SK-N-SH (cell line): ENCODE measurements at places on chromosomes 7 and 10. TPM values are rescaled to one million over a fixed set of nuclear protein-coding genes. Genes with fewer than 3 reads are reported as not detected.
A peak's percentile ranks its signal among the peaks of the same experiment; 100 is the strongest.

DNA sequence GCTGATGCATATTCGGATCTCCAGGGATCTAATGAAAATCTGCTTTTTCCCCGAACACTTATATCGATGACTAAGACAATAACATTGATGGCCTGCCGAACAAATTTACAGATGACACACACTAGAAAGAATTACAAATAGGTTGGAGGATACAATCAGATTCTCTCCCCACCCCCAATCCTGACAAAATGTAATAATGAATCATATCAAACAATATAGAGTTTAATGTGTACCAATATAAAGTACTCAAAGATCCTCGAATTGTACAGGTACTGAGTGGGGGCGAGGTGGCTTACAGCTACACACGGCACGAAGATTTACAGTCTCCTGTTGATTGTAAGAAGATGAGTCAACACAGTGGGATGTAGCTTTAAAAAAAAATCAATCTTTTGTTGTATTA, 182.7 kb upstream of the MKLN1 start:
- no peaks in the 10 kb centered on the region for H3K27me3 ChIP-seq
- H3K27ac ChIP-seq = no peak overlapping the region
- no peak overlapping the region for H3K4me3 ChIP-seq
- no peaks in the 10 kb centered on the region for H3K4me1 ChIP-seq

GRCh38 chr7:111113263-111114017, 22.5 kb downstream of the LRRN3 start:
- no peak for DNase-seq
- peaks cover 27% of the 10 kb centered on the region for H3K4me1 ChIP-seq
- peak overlapping the region; percentile 67; the same call in 1 of the 2 replicates for H3K27ac ChIP-seq
- H3K27me3 ChIP-seq = no peaks in the 10 kb centered on the region
- H3K4me3 ChIP-seq = no peak overlapping the region

DNA sequence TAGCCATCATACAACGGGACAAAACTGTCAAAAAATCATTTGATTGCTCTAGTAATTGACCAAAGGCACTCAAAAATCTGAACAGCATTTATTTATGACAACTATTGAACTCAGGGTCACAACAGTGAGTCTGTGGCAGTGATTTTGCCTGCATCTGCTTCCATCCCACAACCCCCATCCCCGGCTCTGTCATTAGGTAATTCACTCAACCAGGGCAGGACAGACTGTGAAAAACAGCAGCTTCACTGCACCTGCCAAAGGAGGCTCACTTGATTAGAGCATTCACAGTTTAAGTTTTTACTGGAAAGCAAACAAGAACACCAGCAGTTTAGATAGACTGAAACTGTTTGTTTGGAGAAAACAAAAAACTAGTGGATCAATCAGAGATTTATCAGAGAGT, 22.2 kb downstream of the NRCAM start:
- no peak for DNase-seq
- H3K27me3 ChIP-seq = no peaks in the 10 kb centered on the region; the same call in 1 of the 2 replicates
- H3K27ac ChIP-seq = no peak overlapping the region
- H3K4me3 ChIP-seq = no peak overlapping the region

DNA sequence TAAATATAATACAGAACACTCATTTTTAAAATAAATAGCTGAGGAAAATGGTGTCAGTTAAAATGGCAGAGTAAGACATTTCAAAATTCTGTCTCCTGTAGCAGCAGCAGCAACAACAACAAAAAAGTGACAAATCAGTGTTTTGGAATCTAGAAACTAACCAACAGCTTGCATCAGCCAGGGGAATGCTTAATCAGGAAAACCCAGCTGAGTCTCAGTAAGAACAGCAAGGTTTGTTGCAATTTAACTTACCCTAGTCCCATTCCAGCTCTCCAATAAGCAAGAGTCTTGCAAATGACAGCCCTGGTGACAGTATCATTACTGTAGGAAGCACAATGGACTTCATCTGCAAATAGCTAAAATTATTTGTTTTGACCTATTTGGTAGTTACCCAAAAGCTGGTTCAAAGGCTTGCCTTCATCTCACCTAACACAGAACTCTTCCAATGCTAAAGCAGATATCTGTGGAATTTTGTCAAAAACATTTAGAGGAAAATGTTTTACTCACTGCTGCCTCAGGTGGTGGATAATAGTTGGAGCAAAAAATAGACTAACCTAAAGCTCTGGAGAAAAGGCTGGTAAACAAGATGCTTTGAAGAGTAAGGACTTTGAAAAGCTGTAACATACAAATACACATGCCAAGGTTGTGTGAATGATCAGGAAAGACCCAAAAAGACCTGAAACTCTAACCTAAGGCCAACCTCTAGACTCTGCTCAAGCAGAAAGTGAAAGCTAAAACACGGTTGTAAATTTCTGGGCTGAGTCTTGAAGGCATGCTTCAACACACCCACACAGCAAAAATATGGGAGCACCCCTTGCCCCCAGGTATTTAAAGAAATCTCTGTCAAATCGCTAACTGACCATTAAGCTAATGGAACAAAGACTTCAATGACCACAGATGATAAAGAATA, 9.9 kb upstream of the ARHGAP22 start:
- no peak overlapping the region for H3K4me3 ChIP-seq
- peaks cover 13% of the 10 kb centered on the region for H3K36me3 ChIP-seq
- H3K27ac ChIP-seq = no peak overlapping the region
- no peaks in the 10 kb centered on the region for H3K27me3 ChIP-seq
- DNase-seq = no peak

DNA sequence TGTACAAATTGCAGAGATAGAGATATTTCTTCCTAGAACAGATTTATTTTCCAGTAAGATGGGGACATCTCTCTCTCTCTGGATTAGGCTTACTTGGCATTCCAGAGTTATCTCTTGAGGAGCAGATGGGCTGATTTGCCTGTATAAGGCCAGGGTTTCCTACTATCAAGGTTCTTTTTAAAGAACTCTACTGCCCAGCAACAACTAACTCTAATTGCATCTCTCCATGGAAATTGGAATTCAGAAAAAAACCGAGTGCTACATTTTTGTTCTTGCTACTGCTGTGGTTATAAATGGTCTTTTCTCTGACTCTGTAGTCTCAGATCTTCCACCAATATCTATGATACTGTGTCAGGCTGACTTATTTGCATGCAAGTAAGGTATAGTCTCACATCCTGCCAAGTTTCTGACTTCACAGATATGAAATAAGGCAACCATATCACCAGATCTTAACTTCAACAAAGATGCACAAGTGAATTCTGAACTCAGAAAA, 161.1 kb downstream of the CRPPA start:
- no peak overlapping the region for H3K4me3 ChIP-seq
- H3K4me1 ChIP-seq = no peaks in the 10 kb centered on the region
- H3K36me3 ChIP-seq = no peaks in the 10 kb centered on the region
- no peak for DNase-seq
- H3K27ac ChIP-seq = no peak overlapping the region

GRCh38 chr10:8767591-8767990, 713.1 kb downstream of the GATA3 start:
- no peaks in the 10 kb centered on the region for H3K4me1 ChIP-seq
- DNase-seq = no peak
- H3K27ac ChIP-seq = no peak overlapping the region
- H3K36me3 ChIP-seq = no peaks in the 10 kb centered on the region

The GJC3 gene
- polyA plus RNA-seq = not detected in 2 replicates

The DNAJC1 gene
- 8.0 and 9.3 TPM in 2 replicates for polyA plus RNA-seq

The TEX36 gene
- polyA plus RNA-seq = not detected in 2 replicates

The STAG3 gene
- 0.10 and 0.31 TPM in 2 replicates for polyA plus RNA-seq

The MET gene
- polyA plus RNA-seq = 38.7 and 61.6 TPM in 2 replicates
